HFFc6 (cell line): ENCODE measurements at places on chromosomes 5 and 9.

DNA sequence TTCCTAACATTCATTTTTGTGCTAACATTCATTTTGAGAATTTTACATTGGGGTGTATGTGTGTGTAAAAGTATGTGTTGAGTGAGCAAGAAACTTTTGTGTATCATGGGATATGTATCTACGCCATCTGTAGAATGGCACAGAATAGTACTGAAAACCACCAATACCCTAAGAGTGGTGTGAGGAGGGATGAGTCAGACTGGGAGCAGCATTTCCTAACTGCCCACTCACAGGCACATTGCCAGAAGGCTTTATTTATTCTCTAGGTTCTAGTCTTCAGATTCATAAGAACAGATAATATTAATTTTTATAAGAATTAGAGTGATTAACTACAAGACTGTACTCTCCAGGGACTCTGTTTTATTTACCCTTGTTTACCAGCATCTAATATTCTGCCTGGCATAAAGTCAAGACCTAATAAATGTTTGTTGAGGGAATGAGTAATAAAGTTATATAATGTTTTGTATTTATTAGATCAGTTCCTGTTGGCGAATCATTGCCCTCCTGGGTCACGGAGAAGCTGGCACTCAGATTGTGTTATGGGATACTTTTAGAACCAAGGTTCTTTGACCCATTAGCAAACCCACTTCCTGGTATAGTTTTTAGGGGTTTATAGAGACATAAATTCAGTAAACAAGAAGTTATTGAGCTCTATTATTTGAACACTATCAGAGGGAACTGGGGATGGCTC, 159.1 kb upstream of the PPP2R2B start:
- DNase-seq, result no peak

- DNase-seq, result no peak
These were observed 65.2 kb upstream of the PHF24 start for GRCh38 chr9:34892886-34893285.

DNA sequence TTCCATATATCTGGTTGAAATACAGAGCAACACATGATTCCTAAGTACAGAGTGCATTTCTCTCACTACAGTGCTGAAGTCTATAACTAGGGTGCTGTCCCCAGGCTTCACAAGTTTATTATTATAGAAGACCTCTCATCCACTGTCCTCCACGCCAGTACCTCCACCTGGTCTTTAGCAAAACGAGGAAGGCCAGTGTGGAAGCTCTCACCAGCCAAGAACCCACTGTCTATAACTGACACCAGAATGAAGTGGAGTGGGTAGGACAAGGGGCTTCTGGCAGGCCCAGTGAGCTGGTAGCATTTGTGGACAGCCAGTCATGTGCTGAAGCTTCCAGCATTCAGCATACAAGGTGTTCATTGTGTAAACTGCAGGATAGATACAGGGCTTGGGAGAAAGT, 430.7 kb downstream of the GADD45G start:
- no peak for DNase-seq

GRCh38 chr5:174300118-174300940, 254.8 kb downstream of the NSG2 start:
- no peak for DNase-seq

DNA sequence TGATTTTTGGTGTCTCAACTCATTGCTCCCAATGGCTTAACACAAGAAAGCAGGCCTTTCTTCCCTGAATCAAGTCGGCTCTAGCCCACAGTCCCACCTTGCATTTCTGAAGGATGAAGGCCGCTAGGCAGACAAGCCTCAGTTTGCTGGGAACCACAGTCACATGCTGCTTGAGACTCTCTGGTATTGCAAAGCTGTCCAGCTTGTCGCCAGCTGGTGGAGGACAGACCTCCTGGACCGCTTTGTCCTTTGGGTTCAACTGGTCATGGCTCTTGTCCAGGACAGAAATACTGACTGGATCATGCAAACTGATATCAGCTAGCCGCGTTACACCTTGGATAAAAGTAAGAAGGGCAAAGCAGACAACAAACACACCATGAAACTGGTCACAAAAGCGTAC, 23.1 kb downstream of the DDX31 start:
- no peak for DNase-seq

DNA sequence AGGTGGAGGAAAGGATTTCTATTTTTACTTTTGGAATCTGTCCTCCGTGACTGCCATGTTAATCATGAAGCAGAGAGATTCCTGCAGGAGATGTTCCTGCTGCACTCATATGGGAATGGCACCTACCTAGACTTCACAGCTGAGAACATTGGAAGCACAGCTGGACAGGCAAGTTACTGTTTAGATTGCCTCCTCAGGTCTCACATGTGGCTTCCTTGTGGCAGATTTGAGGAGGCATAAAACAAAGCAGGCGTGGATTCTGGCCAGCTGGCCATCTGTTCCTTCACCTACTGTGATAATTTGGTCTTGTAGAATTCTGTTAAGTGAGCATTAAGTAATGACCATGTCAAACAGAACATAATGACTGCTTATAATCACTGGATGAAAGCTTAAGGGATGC, 193.4 kb downstream of the EDIL3 start:
- DNase-seq, result no peak

GRCh38 chr9:27142299-27142930, 33.4 kb downstream of the TEK start:
- no peak for DNase-seq

- no peak for DNase-seq
These were observed 705 bp upstream of the SLC6A3 start for GRCh38 chr5:1445689-1446601.
